Activated naive CD8-positive, alpha-beta T cell treated with anti-CD3 and anti-CD28 coated beads, Interleukin-2, amount 50 U/mL, for 24 hours (primary cell): ENCODE measurements at places on chromosomes 6 and 20.

DNA sequence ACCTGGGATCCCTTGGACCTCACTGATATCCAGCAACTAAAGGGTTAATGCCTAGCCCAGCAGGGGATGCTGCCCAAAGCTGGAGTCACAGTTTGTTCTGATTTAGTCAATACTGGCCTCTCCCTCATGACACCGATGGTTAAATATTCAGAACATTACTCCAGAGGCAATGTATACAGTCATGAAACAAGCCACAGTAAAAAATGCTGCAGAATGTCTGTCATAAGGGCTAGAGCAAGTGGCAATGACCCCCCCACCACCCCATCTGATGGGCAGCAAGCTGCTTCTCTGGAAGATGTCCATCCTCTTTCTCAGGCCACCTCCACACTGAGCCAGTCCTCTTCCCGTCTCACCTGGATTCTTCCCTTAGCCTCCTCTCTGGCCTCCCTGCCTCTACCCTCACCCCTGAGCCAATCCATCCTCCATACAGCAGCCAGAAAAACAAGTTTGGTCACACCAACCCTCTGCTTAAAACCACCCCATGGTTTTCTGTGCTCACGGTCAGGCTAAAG lies 99.0 kb upstream of the KCNG1 start:
- no peak for DNase-seq

GRCh38 chr6:13813621-13814175 lies 659 bp downstream of the MCUR1 start:
- DNase-seq, result no peak

DNA sequence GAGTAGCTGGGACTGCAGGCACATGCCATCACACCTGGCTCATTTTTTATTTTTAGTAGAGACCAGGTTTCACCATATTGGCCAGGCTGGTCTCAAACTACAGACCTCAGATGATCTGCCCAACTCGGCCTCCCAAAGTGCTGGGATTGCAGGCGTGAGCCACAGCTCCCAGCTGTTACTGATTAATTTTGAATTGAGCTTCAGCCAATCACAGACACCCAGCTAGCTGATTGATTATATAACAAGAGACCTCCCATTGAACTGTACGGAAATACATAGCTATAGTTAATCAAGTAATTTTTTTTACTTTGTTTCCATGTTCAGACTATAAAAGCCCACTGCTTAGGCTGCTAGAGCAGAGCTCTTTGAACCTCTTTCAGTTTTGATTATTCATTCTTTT lies 31.6 kb downstream of the PKIB start:
- DNase-seq, result no peak

GRCh38 chr6:110856296-110856695 lies 18.3 kb upstream of the AMD1 start:
- DNase-seq, result no peak

DNA sequence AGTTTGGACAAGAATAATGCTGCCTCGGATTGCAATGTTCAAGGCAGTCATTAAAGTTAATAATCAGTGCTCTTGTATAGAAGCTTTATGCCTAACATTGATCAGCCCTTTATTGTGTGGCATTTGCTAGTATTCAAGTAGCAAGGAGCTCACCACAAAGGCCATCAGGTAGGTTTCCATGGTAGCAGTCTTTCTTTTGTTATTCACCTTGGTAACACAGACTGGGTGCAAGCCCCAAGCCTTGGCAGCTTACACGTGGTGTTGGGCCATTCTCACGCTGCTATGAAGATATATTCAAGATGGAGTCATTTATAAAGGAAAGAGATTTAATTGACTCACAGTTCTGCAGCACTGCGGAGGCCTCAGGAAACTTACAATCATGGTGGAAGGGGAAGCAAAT lies 149.3 kb downstream of the ADAT2 start:
- no peak for DNase-seq
